Left lobe of liver (tissue), 2 donors: ENCODE measurements at places on chromosomes 7 and 10. TPM values are rescaled to one million over a fixed set of nuclear protein-coding genes. Genes with fewer than 3 reads are reported as not detected.

- DNase-seq: no peak
These were observed 140.5 kb downstream of the CUX1 start for GRCh38 chr7:101957744-101958525.

- DNase-seq: no peak
These were observed 3.1 kb upstream of the NKX2-3 start for GRCh38 chr10:99529591-99530107.

DNA sequence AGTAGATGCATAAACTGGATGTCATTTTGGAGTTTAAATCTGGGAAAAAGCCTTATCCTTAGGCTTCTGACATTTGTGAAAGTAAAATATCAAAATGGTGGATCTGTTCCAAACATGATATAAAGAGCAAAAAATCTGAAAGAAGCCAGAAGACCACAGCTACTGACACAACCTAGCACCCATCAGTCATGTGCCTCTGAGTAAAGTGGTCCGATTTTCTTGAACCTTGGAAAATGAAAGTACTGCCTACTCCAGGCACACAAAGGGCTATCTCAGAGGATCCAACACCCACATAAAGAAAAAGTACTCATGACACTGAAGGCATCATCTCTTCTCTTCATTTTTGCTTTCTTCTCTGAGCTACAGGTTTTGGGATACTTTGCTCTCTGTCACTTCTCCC is 150.7 kb downstream of the KMT2E start:
- no peak for DNase-seq

GNGT1 gene
- not detected for total RNA-seq

ANKRD7 gene
- not detected for total RNA-seq

AKR1C4 gene
- total RNA-seq: 292 TPM

CHST3 gene
- 1.3 TPM for total RNA-seq

KNDC1 gene
- total RNA-seq: 8.5 TPM

PNLIPRP1 gene
- total RNA-seq: 2.5 TPM
